ENCODE measurements at places on chromosomes 1 and 21. TPM values are rescaled to one million over a fixed set of nuclear protein-coding genes. Genes with fewer than 3 reads are reported as not detected.

DNA sequence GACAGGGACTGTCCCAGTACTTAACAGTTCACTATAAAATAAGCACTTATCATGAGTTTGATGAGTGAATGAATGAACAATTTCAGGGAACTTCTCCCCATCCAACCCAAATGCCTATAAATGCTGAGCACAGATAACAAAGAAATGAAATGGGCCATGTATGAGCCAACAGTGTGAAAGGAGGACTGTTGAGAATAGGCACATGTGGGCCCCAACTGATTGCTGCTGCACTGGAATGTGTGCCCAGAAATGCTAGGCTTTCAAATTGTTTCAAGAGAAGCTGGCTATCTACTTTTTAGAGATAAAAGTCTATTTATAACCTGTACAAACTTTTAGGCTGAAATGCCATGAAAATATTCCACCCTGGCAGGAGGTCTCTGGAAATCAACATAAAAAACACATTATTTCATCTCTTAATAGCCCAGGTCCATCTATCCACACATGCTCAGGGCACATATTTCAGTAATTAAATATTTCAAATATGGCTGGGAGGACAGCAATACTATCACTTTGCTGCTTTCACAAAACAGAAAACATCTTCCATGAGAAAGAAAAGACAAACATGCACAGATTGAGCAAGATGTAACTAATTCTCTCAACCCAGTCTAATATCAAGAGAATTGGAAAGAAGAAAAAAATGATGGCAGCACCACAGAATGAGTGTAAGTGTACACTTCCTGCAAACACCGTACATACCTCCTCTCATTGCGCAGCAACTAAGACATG lies 49.8 kb downstream of the COLGALT2 start:
- H3K4me3 ChIP-seq = no peak overlapping the region
- H3K27ac ChIP-seq = no peak overlapping the region
- no peaks in the 10 kb centered on the region for H3K36me3 ChIP-seq
- H3K27me3 ChIP-seq = no peaks in the 10 kb centered on the region
- DNase-seq = no peak
- H3K4me1 ChIP-seq = no peaks in the 10 kb centered on the region

DMBX1 gene
- 2.3 TPM for total RNA-seq

GRCh38 chr21:33940164-33940880 lies 24.7 kb upstream of the ATP5PO start:
- H3K27me3 ChIP-seq = no peaks in the 10 kb centered on the region
- H3K4me3 ChIP-seq = no peak overlapping the region
- no peak overlapping the region for H3K27ac ChIP-seq
- no peaks in the 10 kb centered on the region for H3K4me1 ChIP-seq

- H3K4me1 ChIP-seq = no peaks in the 10 kb centered on the region
- H3K4me3 ChIP-seq = no peak overlapping the region
- no peaks in the 10 kb centered on the region for H3K27me3 ChIP-seq
- H3K27ac ChIP-seq = no peak overlapping the region
- H3K36me3 ChIP-seq = no peaks in the 10 kb centered on the region
Observed at GRCh38 chr21:42621819-42622177, 31.6 kb upstream of the PDE9A start.

KRTAP13-2 gene
- not detected for total RNA-seq

PLA2G2F gene
- total RNA-seq = not detected

DNA sequence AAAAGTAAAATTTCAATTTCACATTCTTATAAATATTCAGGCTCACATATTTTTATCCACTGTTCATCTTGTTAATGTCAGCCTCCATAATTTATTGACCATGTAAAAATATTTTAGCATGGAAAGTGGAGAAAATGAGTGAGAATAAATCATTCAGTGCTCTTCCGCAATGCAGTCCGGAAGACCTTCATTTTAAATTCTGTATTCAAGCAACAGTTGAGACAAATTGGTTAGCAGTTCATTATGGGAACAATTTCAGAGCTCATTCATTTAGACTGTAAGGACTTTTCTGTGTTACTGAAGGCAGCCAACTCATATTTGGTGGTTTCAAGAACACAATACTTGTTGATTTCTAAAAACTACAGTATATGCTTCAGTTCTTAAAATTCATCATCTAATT lies 97.8 kb downstream of the TYW3 start:
- no peak for DNase-seq
- H3K36me3 ChIP-seq = no peaks in the 10 kb centered on the region
- H3K4me3 ChIP-seq = no peak overlapping the region
- no peak overlapping the region for H3K27ac ChIP-seq

DNA sequence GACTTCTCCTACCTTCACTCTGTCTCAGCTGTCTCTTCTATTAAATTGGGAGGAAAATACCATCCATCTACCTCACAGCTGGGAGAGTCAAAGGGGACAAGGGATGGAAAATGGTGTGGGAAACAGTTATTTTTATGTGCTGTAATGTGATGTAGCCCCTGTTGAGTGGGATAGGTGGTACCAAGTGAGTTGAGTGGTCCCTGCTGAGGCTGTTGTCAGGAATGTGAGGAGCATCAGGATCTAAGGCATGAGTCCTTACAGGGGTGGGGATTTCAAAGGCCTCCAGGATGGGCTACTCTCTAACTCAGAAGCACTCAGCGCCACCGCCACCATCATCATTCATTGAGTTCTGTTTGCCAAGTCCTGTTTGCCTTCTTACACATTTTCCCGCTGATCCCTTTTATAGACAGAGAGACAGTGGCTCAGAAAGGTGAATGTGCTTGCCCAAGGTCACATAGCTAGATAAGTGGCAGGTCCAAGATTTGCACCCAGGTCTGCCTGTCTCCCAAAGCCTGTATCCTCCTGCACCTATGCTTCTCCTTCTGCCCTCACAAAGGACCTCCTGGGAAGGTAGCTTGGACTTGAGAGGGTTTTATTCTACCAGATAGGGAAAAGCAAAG lies 4.6 kb upstream of the ID3 start:
- H3K27ac ChIP-seq = no peak overlapping the region
- no peaks in the 10 kb centered on the region for H3K36me3 ChIP-seq
- no peak overlapping the region for H3K4me3 ChIP-seq
- DNase-seq = no peak
- H3K27me3 ChIP-seq = no peaks in the 10 kb centered on the region

DNA sequence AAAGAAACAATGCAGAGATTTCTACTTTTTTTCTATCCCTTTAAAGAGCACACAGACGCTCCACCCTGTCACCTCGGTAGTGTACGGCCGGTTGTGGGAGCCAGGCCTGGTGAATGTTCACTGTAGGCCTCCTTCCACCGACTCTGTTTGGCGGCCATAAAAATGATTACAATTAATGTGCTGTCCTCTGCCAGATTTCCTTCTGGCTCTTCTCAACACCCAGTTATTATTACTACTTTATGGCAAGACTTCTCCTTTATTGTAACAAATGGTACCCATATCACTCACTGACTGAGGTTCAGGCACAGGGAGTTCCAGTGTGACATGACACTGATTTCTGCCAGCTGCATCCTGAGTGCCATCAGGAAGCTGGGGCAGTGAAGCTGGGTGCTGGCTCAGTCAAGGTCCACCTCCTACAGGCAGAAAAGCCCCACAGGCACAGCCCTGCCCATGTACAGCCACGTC lies 37.4 kb downstream of the GPR161 start:
- no peaks in the 10 kb centered on the region for H3K27me3 ChIP-seq
- H3K36me3 ChIP-seq = peaks cover 7% of the 10 kb centered on the region
- DNase-seq = no peak
- H3K27ac ChIP-seq = no peak overlapping the region
- no peaks in the 10 kb centered on the region for H3K4me1 ChIP-seq

GRCh38 chr1:42418516-42418915 lies 37.3 kb downstream of the ZMYND12 start:
- H3K36me3 ChIP-seq = no peaks in the 10 kb centered on the region
- H3K4me3 ChIP-seq = 0 out of 3 replicates have a peak overlapping the region, but pooled peaks have one; percentile 38
- DNase-seq = no peak

PADI2 gene
- total RNA-seq = 3.0 TPM

- H3K36me3 ChIP-seq = no peaks in the 10 kb centered on the region
- H3K4me3 ChIP-seq = no peak overlapping the region
- no peak for DNase-seq
- H3K27me3 ChIP-seq = no peaks in the 10 kb centered on the region
- H3K4me1 ChIP-seq = no peaks in the 10 kb centered on the region
- no peak overlapping the region for H3K27ac ChIP-seq
Observed at GRCh38 chr1:162706003-162706402, 73.7 kb downstream of the DDR2 start.

Measured in H9 (cell line).